Activated B cell treated with CpG ODN at 0.5 μM for 24 hours (primary cell): ENCODE measurements at places on chromosomes 1 and 21. TPM values are rescaled to one million over a fixed set of nuclear protein-coding genes. Genes with fewer than 3 reads are reported as not detected.
A peak's percentile ranks its signal among the peaks of the same experiment; 100 is the strongest.

The SLC6A17 gene
- total RNA-seq: not detected in 2 replicates

DNA sequence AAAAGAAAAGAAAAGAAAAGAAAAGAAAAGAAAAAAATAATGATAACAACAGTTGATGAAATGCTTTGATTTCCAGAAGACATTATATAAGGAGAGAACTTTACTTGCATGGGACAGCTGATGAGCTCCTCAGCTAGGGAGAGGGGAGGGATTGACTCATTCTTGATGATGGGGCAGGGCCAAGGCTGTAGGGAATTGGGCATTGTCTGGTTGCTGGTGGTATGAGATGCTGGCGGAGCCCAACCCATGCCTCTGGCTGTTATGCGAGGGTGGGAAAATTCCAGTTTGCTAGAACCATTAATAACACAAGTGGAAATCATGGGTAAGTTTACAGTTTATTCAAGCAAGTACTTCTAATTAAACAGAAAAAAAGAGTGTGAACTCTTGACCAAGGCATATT is 36.0 kb upstream of the KIF26B start:
- no peak for DNase-seq
- no peak overlapping the region for H3K27ac ChIP-seq
- no peak overlapping the region for H3K4me3 ChIP-seq
- H3K36me3 ChIP-seq: no peaks in the 10 kb centered on the region
- H3K27me3 ChIP-seq: no peaks in the 10 kb centered on the region
- H3K4me1 ChIP-seq: no peaks in the 10 kb centered on the region

The FBXO2 gene
- total RNA-seq: 4.2 and 4.6 TPM in 2 replicates

GRCh38 chr1:97562081-97562480 is 358.8 kb downstream of the DPYD start:
- no peaks in the 10 kb centered on the region for H3K36me3 ChIP-seq
- H3K27me3 ChIP-seq: no peaks in the 10 kb centered on the region
- no peak overlapping the region for H3K27ac ChIP-seq
- DNase-seq: no peak
- no peaks in the 10 kb centered on the region for H3K4me1 ChIP-seq

DNA sequence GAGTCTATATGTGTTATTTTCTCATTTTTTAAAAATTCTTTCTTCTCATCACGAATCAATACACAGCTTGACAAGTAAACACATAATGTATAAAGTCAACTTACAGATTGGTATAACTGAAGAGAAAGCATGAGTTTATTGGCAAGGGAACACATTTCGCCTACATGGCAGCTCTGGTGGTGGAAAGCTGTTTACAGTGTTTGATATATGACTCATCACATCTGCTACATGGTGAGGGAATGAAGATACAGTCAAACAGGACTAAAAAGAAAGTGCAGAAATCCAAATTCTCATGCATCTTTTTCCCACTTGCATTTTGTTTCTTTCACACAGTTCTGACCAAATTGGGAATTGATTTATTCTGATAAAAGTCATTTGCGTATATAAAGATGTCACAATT is 122.2 kb upstream of the ADGRL4 start:
- no peak overlapping the region for H3K27ac ChIP-seq
- no peak overlapping the region for H3K4me3 ChIP-seq
- H3K36me3 ChIP-seq: no peaks in the 10 kb centered on the region
- no peaks in the 10 kb centered on the region for H3K27me3 ChIP-seq
- H3K4me1 ChIP-seq: no peaks in the 10 kb centered on the region
- DNase-seq: no peak

DNA sequence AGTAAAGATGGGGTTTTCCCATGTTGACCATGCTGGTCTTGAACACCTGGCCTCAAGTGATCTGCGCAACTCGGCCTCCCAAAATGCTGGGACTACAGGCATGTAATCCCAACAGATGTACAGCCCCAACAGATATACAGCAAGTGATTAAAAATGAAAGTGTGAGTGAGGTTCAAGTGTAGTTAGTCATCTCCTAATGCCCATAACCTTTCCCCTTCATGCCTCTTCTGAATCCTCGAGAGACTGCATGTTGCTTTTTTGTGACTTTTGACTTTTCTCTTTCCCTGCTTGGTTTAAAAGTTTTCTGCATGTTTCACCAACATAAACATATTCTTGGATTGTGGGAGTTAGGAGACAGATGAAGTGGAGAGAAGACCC is 31.2 kb downstream of the KCNK2 start:
- no peaks in the 10 kb centered on the region for H3K36me3 ChIP-seq
- no peak overlapping the region for H3K4me3 ChIP-seq
- H3K27ac ChIP-seq: no peak overlapping the region
- H3K4me1 ChIP-seq: no peaks in the 10 kb centered on the region
- H3K27me3 ChIP-seq: no peaks in the 10 kb centered on the region

The S100A12 gene
- 0.61 TPM in 1 of 2 replicates, not detected in the other for total RNA-seq

DNA sequence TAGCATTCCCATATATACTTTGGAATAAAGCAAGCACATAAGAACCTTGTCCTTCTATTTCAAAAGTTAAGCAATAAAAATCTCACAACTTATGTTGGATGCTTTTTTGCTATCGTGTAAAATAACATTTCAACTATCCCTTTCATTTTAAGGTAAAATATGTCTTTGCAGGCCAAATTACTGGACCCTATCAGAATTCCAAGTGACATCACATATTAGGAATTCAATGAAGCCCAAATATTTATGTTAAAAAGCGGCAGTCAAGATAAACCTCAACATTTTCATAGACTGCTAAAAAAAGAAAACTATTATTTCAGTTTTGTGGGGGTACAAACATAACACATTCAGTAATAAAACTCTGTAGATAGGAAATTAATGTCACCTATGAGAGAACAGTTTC is 252.0 kb downstream of the KCTD3 start:
- DNase-seq: no peak
- H3K4me1 ChIP-seq: no peaks in the 10 kb centered on the region
- H3K27ac ChIP-seq: no peak overlapping the region
- no peaks in the 10 kb centered on the region for H3K36me3 ChIP-seq
- no peak overlapping the region for H3K4me3 ChIP-seq
- no peaks in the 10 kb centered on the region for H3K27me3 ChIP-seq

The KDF1 gene
- 0.59 and 0.75 TPM in 2 replicates for total RNA-seq

The CITED4 gene
- total RNA-seq: 0.54 and 0.98 TPM in 2 replicates

- no peak overlapping the region for H3K4me3 ChIP-seq
- no peaks in the 10 kb centered on the region for H3K4me1 ChIP-seq
- H3K36me3 ChIP-seq: no peaks in the 10 kb centered on the region
- peaks cover 14% of the 10 kb centered on the region for H3K27me3 ChIP-seq
- H3K27ac ChIP-seq: no peak overlapping the region
These were observed 38.0 kb downstream of the PTPN14 start for GRCh38 chr1:214513394-214513793.

GRCh38 chr1:219833214-219833815 is 95.0 kb downstream of the SLC30A10 start:
- no peak overlapping the region for H3K27ac ChIP-seq
- no peaks in the 10 kb centered on the region for H3K4me1 ChIP-seq
- peaks cover 17% of the 10 kb centered on the region for H3K27me3 ChIP-seq

GRCh38 chr1:112061056-112061455 is 71.6 kb upstream of the KCND3 start:
- H3K27ac ChIP-seq: no peak overlapping the region
- H3K27me3 ChIP-seq: peaks cover 45% of the 10 kb centered on the region
- no peak overlapping the region for H3K4me3 ChIP-seq
- DNase-seq: no peak
- peaks cover 29% of the 10 kb centered on the region for H3K4me1 ChIP-seq

- H3K4me3 ChIP-seq: no peak overlapping the region
- no peaks in the 10 kb centered on the region for H3K4me1 ChIP-seq
- DNase-seq: no peak
- H3K27ac ChIP-seq: no peak overlapping the region
These were observed 848.8 kb downstream of the BRINP3 start for GRCh38 chr1:189628857-189629256.

The GPR37L1 gene
- total RNA-seq: not detected in 2 replicates

GRCh38 chr1:45892068-45892785 is 88.8 kb downstream of the MAST2 start:
- H3K4me1 ChIP-seq: no peaks in the 10 kb centered on the region
- no peaks in the 10 kb centered on the region for H3K36me3 ChIP-seq
- H3K27me3 ChIP-seq: no peaks in the 10 kb centered on the region
- no peak for DNase-seq

- H3K36me3 ChIP-seq: peaks cover 59% of the 10 kb centered on the region
- no peak overlapping the region for H3K4me3 ChIP-seq
- no peak overlapping the region for H3K27ac ChIP-seq
- no peaks in the 10 kb centered on the region for H3K27me3 ChIP-seq
These were observed 10.3 kb downstream of the ZNF692 start for GRCh38 chr1:248848602-248849001.

DNA sequence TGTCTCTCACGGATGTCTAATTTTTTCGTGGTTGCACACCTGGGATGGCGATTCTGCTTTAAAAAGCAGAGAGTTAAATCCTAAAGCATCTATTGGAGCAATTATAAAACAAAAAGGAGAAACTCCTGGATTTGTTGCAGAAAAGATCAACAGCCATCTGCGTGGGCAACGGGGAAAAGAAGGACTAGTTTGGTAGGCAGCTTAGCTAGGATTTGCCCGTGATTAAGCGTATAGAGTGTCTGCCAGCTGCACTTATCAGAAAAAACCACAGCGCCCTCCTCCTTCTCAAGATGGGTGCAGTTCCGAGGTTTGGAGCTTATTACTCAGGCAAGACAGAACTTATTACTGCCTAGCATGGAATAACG is 526 bp upstream of the SLC25A24 start:
- no peak for DNase-seq
- H3K4me1 ChIP-seq: peaks cover 29% of the 10 kb centered on the region
- H3K27ac ChIP-seq: peak overlapping the region; percentile 86
- peaks cover 16% of the 10 kb centered on the region for H3K36me3 ChIP-seq

The EXO5 gene
- 11.4 and 13.8 TPM in 2 replicates for total RNA-seq

DNA sequence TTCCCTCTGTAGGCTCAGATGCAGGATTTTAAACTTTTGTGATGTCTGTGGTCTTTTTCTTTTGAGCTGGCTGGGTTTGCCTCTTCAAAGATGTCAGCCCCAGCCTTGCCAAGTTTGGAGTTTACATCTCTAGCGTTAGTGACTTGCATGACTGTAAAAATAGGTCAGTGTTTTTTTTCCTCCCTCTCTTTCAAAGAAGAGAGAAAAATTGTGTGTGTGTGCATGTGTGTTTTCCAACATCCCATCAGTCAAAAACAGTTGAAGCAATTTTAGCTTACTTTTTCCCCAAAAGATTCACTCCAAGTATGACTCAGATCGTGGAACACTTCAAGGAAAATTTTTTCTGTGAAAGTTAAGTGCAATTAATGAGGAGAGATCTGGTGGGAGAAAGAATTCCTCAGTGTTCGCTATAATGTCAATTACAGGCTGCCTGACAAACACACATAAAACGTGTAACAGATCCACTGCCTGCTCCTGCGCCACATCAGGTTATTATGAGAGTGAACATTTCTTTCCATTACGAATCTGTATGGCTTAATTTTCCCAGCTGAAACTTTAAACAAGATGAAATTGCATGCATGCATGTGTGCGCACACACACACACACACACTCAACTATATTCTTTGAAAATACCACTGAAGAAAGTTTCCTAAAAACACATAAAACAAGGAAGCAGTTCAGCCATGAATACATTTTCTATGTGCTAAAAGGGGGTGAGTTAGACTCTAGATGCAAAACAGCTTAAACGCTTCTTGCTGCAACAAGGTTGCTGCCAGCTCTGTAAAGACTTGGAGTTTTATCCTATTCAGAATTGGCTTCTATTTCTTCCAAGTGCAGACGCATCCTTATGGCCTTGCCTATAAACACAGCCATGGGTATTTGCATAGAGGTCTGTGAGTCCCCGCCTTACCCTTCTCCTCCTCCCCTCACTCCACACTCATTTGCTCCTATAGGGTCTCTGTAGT is 55.5 kb downstream of the TLR5 start:
- H3K27me3 ChIP-seq: peaks cover 1% of the 10 kb centered on the region
- no peaks in the 10 kb centered on the region for H3K4me1 ChIP-seq

GRCh38 chr1:58899587-58900271 is 115.9 kb upstream of the JUN start:
- no peaks in the 10 kb centered on the region for H3K27me3 ChIP-seq
- no peak overlapping the region for H3K4me3 ChIP-seq
- no peak for DNase-seq

DNA sequence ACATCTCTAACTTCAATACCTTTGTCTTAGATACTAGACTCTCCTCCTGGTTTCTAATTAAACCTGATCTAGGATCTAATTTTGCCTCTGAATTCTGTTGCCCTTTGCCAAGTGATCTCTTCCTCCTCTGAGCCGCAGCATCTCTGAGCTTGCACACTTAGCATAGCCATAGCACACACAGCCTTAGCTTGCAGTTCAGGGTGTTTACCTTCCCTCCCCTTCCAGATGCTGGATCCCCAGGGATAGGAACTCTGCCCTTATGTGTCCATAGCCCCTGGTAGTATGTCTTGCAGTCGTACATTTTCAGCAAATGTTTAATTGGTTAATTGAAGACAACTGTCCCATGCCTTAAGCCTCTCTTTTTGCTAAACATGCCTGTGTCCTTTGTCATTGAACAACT is 30.3 kb downstream of the SELL start:
- H3K4me1 ChIP-seq: peaks cover 59% of the 10 kb centered on the region
- no peaks in the 10 kb centered on the region for H3K27me3 ChIP-seq
- DNase-seq: no peak

GRCh38 chr1:236281198-236281653 is 532 bp downstream of the ERO1B start:
- no peaks in the 10 kb centered on the region for H3K27me3 ChIP-seq
- peaks cover 43% of the 10 kb centered on the region for H3K4me1 ChIP-seq
- H3K36me3 ChIP-seq: peaks cover 6% of the 10 kb centered on the region
- H3K27ac ChIP-seq: peak overlapping the region; percentile 89

DNA sequence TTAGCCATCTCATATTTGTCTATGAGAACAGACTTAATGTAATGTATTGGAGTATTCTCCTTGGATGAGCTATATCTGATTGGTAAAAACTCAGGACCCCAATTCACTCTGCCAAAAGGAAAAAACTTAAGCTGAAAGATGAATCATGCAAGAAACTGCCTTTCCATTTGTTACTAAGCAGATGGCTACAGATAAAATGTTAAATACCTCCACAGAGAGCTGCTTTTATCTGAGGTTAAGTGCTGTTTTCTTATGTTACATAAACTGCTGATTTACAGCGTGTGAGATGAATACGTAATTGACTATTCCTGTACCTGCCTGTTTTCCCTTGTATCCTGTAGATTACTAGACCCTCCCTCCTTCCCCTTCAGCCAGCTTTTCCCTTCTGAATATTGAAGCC is 49.3 kb downstream of the CLCA4 start:
- peaks cover 9% of the 10 kb centered on the region for H3K27me3 ChIP-seq
- H3K4me3 ChIP-seq: no peak overlapping the region
- DNase-seq: no peak
- H3K27ac ChIP-seq: no peak overlapping the region

GRCh38 chr1:117782056-117782455 is 147.4 kb downstream of the GDAP2 start:
- H3K4me3 ChIP-seq: no peak overlapping the region
- H3K4me1 ChIP-seq: peaks cover 4% of the 10 kb centered on the region
